ENCODE measurements at places on chromosomes 12 and 14. TPM values are rescaled to one million over a fixed set of nuclear protein-coding genes. Genes with fewer than 3 reads are reported as not detected.

Gene RASSF8
- 45.3 TPM for total RNA-seq

Gene HOXC12
- not detected for total RNA-seq

Gene SLC25A47
- not detected for total RNA-seq

GRCh38 chr12:124332058-124332672 is 37.3 kb downstream of the RFLNA start:
- H3K4me3 ChIP-seq, result no peak overlapping the region
- no peaks in the 10 kb centered on the region for H3K27me3 ChIP-seq
- no peak overlapping the region for H3K27ac ChIP-seq
- H3K36me3 ChIP-seq, result peaks cover 100% of the 10 kb centered on the region
- no peak for DNase-seq

- H3K36me3 ChIP-seq, result no peaks in the 10 kb centered on the region
- no peaks in the 10 kb centered on the region for H3K4me1 ChIP-seq
- no peak overlapping the region for H3K27ac ChIP-seq
- H3K4me3 ChIP-seq, result no peak overlapping the region
Observed at GRCh38 chr12:58378028-58378427, 436.7 kb downstream of the ATP23 start.

DNA sequence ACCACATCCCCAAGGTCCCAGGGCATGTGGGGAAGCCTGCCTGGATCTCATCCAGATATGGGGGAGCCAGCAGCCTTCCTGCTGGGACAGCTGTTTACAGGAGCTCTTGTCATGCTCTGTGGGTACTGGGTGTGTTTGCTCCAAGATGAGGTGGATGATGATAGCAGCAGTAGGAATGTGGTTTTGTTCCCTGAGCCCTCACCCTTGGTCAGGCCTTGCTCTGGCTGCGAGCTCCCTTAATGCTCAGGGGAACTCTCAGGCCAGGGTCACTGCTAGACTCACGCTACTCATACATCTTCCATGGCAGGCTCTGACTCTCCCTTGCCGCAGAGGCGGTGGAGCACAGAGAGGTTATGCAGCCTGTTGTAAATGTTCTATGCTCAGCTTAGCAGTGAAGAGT is 990.3 kb downstream of the AACS start:
- no peak overlapping the region for H3K27ac ChIP-seq
- no peaks in the 10 kb centered on the region for H3K27me3 ChIP-seq

GRCh38 chr14:38042322-38042721 is 165.4 kb upstream of the SSTR1 start:
- H3K27me3 ChIP-seq, result no peaks in the 10 kb centered on the region
- no peak overlapping the region for H3K4me3 ChIP-seq
- no peaks in the 10 kb centered on the region for H3K36me3 ChIP-seq
- no peak overlapping the region for H3K27ac ChIP-seq

DNA sequence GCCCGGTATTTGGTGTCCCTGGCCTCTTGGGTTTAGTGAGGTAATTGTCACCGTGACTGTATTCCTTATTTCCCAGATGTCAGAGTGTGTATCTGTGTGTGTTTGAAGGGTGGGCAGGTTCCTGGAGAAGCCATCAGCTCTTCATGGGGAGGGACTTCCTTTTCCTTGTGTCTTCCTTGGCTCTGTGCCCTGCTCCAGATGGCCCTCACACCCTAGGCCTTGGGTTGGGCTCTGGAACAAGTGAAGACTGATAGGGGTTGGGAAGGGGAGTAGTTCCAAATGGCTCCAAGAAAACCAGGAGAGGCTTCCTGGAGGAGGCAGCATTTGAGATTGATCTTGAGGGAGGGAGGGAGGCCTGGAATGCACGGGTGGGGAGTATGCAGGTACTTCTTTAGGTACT is 43.8 kb upstream of the PRIMA1 start:
- H3K27me3 ChIP-seq, result no peaks in the 10 kb centered on the region
- no peaks in the 10 kb centered on the region for H3K36me3 ChIP-seq
- no peak overlapping the region for H3K4me3 ChIP-seq
- no peaks in the 10 kb centered on the region for H3K4me1 ChIP-seq
- no peak for DNase-seq

- DNase-seq, result no peak
- no peak overlapping the region for H3K4me3 ChIP-seq
- H3K27ac ChIP-seq, result no peak overlapping the region
- no peaks in the 10 kb centered on the region for H3K36me3 ChIP-seq
Observed at GRCh38 chr14:76755610-76756370, 5.5 kb upstream of the VASH1 start.

- H3K4me1 ChIP-seq, result peaks cover 10% of the 10 kb centered on the region
Observed at GRCh38 chr12:48687592-48687991, 5.6 kb upstream of the KANSL2 start.

GRCh38 chr12:19154686-19155085 is 25.2 kb downstream of the PLEKHA5 start:
- H3K36me3 ChIP-seq, result no peaks in the 10 kb centered on the region
- no peaks in the 10 kb centered on the region for H3K27me3 ChIP-seq
- H3K4me1 ChIP-seq, result peaks cover 4% of the 10 kb centered on the region
- no peak for DNase-seq
- no peak overlapping the region for H3K27ac ChIP-seq
- no peak overlapping the region for H3K4me3 ChIP-seq

DNA sequence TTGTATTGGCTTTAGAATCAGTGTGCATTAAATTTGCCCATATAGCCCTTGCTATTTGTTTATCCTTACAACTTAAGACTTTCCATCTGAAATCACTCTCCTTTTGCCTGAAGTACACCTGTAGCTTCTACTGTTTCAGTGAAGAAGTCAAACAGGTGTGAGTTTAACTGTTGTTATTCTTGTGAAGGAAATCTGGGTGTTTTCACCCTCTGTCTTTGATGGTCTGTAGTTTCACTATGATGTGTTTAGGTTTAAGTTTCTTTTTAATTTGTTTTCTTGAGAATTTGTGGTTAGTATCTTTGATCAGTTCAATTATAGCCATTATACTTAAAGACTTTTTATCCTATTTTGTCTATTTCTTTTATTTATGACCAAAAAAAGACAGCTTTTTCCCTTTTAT is 68.9 kb upstream of the BBS10 start:
- H3K4me1 ChIP-seq, result no peaks in the 10 kb centered on the region
- H3K27me3 ChIP-seq, result no peaks in the 10 kb centered on the region
- DNase-seq, result no peak
- no peak overlapping the region for H3K4me3 ChIP-seq

DNA sequence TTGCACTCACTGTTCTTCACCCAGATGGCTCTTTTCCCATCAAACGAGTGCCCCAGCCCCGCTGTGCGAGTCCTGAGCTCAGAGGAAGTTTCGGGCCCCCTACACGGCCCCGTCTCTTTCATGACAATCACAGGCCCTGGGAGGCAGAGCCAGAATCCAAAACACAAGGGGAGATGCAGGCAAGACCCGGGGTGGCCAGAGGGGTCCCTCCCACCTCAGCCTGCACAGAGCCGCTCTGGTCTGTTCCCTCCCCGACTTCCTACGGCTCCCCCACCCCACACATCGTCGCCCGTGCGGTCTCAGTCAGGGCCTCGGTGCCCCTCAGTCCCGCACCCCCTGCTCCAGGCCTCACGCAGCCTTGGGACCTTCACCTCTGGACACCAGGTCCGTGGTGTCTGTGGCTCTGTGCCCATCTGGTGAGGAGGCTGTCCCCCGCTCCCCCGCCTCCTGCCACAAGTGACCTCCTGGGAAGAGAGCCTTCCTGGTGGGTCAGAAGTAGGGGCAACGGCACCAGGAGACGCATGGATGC is 8.9 kb downstream of the GPR132 start:
- H3K4me3 ChIP-seq, result no peak overlapping the region
- no peak overlapping the region for H3K27ac ChIP-seq
- DNase-seq, result no peak
- no peaks in the 10 kb centered on the region for H3K27me3 ChIP-seq
- peaks cover 31% of the 10 kb centered on the region for H3K4me1 ChIP-seq

DNA sequence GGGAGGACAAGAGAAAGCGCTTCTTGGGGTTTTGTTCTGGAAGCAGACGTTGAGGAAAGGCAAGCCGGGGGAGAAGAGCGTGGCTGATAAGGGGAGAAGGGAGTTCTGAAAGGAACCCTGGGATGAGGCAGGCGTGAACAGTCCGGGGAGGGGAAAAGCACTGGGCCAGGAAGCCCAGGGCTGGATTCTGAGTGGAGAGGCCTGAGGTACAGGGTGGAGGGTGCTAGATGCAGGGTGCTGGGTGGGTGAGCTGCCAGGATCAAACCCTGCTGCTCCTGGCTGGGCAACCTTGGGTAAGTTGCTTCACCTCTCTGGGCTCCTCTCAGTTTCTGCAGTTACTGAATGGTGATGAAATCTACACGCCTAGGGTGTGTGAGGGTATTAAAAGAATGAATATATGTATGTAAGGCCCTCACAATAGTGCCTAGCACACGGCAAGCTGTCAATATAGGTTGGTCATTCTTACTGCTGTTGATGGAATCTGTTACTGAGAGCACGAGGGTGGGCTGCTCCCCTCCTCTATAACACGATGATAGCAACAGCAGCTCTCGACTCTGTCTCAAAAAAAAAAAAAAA is 138.5 kb downstream of the RBM19 start:
- H3K36me3 ChIP-seq, result no peaks in the 10 kb centered on the region
- no peaks in the 10 kb centered on the region for H3K4me1 ChIP-seq
- H3K27me3 ChIP-seq, result no peaks in the 10 kb centered on the region
- no peak for DNase-seq
- no peak overlapping the region for H3K27ac ChIP-seq

- no peaks in the 10 kb centered on the region for H3K4me1 ChIP-seq
- H3K27me3 ChIP-seq, result no peaks in the 10 kb centered on the region
- H3K4me3 ChIP-seq, result no peak overlapping the region
Observed at GRCh38 chr12:58458102-58458501, 462.2 kb downstream of the LRIG3 start.

DNA sequence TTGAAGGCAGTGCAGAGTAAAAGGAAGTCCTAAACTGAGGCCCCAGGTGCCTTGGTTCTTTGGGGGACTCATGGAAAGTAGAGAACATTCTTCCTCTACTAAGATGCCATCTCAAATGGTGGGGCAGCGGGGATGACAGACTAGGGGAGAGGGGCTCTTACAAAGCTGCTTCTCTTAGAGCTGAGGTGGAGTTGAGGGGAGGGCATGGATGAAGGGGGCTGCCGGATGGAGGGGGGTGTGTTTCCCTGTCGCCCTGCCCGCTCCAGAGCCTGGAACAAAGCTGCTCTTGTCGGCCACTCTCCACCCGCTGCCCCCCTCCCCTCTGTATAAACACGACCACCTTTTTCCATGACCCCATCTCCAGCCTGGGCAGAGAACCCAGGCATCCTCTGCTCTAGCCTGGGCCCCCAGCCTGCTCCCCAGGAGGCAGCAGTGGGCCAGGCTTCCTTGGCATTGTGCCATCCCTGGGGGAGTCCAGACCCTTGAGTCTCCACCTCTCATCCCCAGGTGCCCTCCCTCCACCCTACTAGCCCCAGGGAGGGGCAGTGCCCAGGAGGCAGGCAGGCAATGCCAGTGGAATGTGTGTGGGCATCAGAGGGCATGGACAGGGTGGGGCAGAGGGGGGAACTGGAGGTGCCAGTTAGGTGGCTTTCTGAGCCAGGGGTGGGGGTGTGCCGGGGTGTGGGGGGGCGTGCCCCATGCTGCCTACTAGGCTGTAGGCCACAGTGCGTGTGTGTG is 1.7 kb downstream of the RARG start:
- H3K27me3 ChIP-seq, result peaks cover 42% of the 10 kb centered on the region
- no peaks in the 10 kb centered on the region for H3K36me3 ChIP-seq
- H3K4me3 ChIP-seq, result no peak overlapping the region
- H3K4me1 ChIP-seq, result peaks cover 37% of the 10 kb centered on the region
- peak; percentile 73 for DNase-seq

DNA sequence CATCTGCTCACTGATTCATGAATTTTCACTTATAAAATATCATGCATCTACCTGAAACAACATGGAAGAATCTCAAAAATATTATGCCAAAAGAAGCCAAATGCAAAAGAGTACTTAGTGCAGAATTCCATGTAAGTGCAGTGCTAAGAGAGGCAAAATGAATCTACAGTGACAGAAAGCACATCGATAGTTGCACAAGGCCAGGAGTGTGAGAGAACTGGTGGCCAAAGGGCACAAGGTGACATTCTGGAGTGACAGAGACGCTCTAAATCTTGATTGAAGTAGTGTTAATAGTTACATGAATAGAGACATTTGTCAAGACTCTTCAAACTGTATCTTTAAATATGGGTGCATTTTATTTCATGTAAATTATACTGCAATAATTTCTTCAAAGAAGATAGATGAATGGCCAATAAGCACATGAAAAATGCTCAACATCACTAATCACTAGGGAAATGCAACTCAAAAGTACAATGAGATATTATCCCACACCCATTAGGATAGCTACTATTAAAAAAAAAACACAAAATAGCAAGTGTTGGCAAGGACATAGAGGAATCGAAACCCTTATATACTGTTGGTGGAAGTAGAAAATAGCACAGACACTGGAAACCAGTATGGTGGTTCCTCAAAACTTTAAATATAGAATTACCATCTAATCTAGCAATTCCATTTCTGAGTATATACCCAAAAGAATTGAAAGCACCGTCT is 71.7 kb upstream of the KICS2 start:
- no peaks in the 10 kb centered on the region for H3K27me3 ChIP-seq
- no peaks in the 10 kb centered on the region for H3K36me3 ChIP-seq
- no peak overlapping the region for H3K27ac ChIP-seq
- H3K4me1 ChIP-seq, result no peaks in the 10 kb centered on the region

DNA sequence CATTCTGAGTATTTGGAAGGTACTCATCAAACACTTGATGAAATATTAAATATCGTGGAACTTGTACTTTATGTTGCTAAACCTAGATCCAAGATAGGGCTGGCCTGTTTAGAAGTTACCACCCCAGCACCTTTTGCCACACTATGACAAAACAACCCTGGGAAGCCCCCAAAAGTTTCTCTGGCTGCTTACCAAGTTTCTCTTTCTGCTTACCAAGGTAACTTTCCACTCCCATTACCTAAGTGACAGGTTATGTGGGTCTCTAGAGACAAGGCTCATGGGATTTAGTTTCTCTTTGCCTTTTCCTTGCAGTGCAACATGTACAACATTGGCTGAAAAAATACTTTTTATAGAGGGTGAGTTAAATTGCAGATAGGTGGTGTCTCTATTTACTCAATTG is 28.9 kb upstream of the PPM1A start:
- no peaks in the 10 kb centered on the region for H3K4me1 ChIP-seq
- H3K36me3 ChIP-seq, result no peaks in the 10 kb centered on the region
- no peaks in the 10 kb centered on the region for H3K27me3 ChIP-seq
- no peak overlapping the region for H3K27ac ChIP-seq
- H3K4me3 ChIP-seq, result no peak overlapping the region

DNA sequence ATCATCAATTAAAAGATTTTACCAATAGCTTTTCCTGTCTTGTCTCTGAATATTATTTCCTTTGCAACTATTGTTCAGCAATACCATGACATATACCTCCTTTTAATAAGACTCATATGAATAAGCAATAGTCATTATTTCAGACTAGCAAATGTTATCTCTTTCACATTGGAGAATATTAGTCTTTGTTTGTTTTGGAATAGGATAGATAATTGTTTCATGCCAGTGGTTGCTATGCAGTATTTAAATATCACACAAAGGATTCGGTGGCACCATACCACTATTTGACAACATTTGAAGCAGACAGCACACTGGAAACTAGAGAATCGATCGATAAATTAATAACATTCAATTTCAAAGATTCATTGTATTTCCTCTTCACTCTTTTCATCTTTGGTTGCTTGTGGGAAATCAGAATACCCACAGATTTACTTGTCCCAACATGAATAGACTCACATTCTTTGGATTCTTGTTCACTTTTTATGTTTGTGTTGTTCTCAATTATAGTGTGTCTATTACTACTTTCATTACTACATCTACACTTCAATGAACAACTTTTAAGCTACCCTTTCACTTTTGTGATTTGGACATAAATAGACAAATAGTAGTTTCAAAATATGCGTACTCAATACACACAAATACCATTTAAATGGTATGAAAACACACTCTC is 42.7 kb upstream of the TBPL2 start:
- no peak overlapping the region for H3K27ac ChIP-seq
- no peaks in the 10 kb centered on the region for H3K4me1 ChIP-seq
- no peaks in the 10 kb centered on the region for H3K27me3 ChIP-seq
- DNase-seq, result no peak
- H3K36me3 ChIP-seq, result no peaks in the 10 kb centered on the region

Measured in left lung (tissue), 14 donors.